ENCODE measurements at places on chromosomes 13 and 19.

- no peak for DNase-seq
These were observed 1.6 kb downstream of the GATAD2A start for GRCh38 chr19:19406878-19407632.

DNA sequence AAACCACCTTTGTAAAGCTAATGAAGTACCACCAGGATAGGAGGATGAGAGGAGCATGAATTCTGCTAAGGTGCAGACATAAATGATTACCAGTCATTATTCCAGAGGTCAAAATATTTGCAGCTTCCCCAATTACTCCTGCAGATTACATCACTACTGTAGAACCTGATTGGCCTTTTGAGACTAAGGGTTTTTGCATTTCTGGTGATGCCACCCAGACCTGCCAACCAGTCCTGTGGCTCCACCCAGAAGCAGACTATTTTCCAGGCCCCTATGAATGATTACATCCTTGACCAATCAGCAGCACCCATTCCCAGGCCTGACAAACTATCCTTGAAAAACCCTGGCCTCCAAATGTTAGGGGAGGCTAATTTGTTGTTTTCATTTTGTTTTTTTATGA, 11.2 kb upstream of the KCNC3 start:
- no peak for DNase-seq

DNA sequence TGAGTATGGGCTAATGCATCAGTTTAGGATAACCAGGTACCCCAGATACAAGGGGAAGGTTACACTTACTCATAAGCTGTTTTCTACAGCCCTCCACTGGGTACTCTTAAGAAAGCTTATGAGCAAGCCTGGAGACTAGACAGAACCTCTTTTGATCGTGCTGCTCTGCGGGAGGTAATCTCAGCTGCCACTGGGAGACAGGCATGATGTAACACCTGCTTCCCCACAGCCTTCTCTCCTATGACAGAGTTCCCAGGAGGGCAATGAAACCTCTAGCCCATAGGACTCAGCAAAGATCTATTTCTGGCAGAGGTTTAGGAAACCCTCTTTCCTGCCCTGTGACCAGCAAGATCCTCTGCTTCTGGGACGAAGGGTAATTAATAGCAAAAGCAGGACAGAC, 65.6 kb downstream of the WASF3 start:
- DNase-seq = no peak

- no peak for DNase-seq
These were observed 939.2 kb upstream of the ATXN8OS start for GRCh38 chr13:69168436-69168835.

DNA sequence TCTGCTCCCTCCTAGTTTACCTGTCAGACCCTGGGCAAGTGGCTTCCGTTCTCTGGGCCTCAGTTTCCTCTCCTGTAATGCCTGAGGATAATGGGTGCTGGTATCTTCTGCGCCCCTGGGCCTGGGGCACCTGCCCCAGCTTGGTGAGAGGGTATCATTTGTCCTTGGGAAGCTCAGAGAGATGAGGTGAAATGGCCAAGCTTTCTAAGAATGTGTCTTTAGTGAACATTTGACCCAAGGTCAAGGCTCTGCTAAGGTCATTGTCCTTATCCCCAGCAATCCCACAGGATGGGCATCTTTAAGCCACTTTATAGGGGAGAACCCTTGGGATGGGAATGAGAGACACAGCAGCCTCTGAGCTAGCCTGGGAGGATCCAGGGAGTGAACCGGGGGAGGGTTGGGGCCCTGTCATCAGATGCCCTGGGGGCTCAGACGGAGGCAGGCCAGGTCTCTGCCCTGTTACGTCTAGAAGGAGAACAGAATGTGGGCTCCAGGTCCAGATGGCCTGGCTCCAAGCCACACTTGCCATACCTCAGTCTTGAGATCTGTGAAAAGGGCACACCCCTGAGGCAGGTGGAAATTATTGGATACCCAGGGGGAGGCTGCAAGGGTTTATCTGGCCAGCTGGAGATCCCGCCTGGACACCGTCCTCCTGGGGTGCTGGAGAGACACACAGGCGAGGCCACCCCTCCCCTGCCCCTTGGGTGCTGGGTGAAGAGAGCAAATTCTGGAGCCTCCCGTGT, 1.1 kb upstream of the NFIC start:
- DNase-seq = no peak
